ENCODE measurements at places on chromosomes 4 and X.

- DNase-seq, result no peak
Measured at GRCh38 chr4:36286481-36286871, 5.1 kb downstream of the DTHD1 start.

GRCh38 chr4:173362666-173363065 lies 8.1 kb upstream of the SAP30 start:
- DNase-seq, result no peak

GRCh38 chr4:41185614-41186592 lies 28.4 kb downstream of the APBB2 start:
- DNase-seq, result no peak

GRCh38 chr4:155079871-155080270 lies 128.6 kb upstream of the NPY2R start:
- no peak for DNase-seq

DNA sequence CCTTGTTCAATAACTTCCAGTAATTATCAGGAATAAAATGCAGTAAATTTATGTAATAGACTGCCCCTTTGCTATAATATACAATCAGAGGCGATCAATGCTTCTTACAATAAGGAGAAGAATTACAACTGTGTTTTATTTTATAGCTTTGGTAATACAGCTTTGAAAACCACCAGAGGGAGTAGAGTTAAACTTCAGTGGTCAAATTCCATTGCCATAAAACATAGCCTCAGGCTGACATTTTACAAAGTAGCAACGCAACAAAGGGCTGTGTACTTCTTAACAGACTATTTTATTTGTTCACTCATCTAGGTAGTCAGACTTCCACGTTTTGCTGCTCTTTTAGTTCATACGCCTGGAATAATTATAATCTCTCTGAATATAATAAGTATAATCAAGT lies 58.5 kb downstream of the TEX13C start:
- DNase-seq, result no peak

DNA sequence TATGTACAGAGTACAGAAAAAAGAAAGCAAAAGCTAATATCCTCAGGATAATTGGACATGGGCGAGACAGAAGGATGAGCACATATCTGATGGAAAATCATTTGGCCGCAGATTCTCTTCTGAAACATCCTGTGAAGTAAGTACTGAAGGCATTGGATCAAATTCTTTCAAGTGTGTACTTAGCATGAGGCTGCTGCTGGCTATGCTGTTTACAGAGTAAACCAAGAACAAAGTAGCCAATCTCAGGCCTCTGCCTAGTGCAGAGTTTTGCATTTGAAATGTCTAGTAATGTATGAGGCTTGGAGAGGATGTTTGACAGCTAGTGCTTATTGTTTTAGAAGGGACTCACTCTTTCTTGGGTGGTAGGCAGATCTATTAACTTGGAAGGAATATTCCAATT lies 128.5 kb downstream of the MAGEC2 start:
- DNase-seq, result no peak

GRCh38 chr4:173917255-173917960 lies 366.1 kb downstream of the FBXO8 start:
- no peak for DNase-seq

DNA sequence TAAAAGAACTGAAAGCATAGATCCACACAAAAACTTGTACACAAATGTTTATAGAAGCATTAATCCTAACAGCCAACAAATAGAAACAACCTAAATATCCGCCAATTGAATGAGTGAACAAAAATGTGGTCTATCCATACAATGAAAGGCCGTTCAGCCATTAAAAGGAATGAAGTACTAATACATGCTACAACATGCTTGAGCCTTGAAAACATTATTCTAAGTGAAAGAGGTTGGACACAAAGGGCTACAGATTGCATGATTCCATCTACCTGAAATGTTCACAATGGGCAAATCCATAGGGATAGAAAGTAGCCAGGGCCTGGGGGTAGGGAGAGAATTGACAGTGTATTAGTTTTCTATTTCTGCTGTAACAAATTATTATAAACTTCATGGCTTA lies 169.2 kb downstream of the SPCS3 start:
- no peak for DNase-seq

GRCh38 chrX:130769835-130770234 lies 133.2 kb downstream of the ENOX2 start:
- DNase-seq, result no peak

DNA sequence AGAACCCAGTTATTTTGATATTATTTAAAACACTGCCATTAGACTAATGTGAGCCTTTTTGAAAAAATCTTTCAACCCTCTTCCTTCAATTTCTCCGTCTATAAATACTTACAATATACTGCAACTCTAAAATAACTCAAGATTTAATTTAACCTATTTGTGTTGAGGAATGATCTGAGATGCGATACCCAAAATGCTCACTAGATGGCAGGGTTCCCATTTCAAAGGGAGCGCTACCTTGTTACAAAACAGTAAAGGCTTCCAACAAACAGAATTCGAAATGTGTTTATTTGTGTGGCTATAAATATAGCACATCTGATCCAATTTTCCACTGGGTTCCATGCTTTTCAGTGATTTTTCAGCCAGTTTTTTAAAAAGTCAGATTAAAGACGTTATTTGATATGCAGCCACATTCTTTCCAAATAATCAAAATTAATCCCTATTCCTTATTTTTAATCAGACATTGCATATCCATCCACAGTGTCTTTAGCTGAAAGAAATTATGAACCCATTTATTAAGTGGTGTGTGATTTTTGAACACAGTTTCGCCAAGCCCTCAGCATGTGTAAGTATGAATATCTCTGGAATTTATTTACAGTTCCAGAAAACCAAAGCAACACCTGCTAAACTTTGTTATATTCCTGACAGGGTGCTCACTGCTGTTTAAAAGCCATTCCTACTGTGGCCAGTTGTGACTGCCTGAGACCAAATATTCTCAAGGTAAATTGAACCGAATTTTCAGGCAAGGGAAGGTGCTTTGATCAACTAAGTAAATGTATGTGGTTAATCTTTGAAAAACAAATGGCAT lies 668.0 kb upstream of the LCORL start:
- DNase-seq, result peak; percentile 30

- no peak for DNase-seq
Measured at GRCh38 chr4:88659890-88660208, 37.8 kb downstream of the NAP1L5 start.

GRCh38 chr4:14925471-14925870 lies 76.8 kb upstream of the CPEB2 start:
- DNase-seq, result no peak

- DNase-seq, result no peak
Measured at GRCh38 chrX:107601326-107601725, 27.0 kb upstream of the PRPS1 start.

DNA sequence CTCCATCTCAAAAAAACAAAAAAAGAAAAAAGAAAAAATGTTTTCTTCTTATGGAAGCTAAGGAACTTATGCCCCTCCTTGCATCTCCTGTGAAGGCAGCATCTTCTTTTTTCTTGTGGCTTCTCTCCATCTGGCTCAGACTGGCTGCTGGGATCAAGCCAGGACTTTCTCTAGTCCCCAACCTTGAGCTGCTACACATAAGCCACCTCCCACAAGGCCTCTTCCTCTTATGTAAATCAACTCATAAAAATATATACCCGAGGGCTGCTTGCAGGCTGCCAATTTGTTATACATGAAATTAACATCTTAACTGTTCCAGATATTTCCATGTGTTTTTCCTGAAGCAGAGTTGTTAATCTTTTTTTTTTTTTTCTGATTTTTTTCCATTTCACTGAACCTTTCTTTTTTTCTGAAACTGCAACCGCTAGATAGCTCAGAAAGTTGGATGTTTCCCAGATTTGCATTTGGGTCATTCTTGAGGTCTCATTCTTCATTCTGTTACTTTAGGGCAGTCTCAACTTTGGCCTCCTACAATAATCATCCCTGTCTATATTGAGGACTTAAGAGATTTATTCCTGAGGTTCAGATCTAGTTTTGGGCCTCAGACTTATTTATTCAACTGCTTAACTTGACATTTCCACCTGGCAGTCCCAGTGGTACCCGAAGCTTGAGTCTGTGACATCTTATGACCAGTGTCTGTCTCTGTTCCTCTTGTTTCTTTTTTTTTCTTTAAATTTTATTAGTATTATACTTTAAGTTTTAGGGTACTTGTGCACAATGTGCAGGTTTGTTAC lies 10.3 kb downstream of the SNX25 start:
- no peak for DNase-seq

DNA sequence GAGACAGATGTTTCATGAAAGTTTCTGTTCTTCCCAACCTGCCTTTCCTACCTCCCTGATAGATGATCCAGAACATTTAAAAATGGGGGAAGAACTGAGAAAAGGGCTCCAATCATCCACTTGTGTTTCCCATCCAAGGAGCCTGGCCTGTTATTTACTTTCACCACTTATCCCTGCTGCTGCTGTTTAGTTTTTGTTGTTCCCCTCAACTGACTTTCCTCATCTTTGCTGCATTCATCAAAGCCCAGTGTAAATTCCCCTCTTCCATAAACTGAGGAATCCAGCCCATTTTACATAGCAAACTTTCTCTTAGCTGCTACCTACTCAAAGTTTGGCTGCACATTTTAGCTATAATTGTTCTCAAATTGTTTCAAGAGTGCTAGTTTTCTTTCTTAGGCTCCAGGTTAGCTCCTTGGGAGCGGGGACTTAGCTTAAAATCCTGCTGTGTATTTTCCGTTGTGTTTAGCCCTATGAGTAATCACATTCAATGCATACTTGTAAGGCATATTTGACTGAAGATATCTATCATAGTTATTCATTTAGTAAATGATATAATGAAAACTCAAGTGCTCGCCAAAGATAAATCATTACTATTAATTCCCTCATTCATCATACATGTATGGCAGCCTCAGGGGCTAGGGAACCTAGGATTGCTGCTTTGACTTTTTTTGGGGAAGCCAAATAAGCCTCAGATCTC lies 1.4 kb upstream of the PTPN13 start:
- DNase-seq, result no peak

DNA sequence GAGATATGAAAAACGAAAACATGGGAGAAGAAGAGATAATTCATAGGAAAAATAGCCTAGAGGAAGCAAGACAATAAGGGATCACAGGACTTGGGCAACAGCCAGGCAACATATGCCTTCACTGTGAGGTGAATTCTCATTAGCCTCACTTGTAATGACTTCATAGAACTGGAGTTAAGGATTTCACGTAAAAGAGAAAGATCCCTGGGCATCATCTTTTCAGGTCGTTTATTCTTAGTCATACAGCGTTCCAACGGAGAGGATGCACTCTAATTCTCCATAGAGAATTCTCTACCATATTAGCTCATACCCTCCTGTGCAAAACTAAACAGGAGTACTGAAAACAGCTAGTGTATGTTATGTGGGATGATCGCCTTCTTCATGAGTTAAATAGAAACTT lies 1.4 kb downstream of the PRKG2 start:
- no peak for DNase-seq

DNA sequence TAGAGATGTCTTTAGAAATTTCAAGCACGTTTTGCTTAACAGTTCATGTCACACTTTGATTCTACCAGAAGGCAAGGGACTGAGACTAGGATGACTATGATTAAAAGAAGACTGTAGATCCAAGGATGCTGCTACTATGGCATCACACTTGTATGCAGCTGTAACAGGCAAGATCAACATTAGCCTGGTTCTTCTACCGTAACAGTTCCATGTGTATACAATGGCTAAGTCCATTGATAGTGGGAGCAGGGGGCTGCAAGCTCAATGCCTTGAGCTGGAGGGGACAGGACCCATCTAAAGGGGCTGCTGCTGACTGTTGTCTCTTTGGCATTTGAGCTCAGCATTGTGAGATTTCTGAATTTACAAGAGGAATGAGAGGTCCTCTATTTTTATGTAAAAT lies 212.0 kb downstream of the APBB2 start:
- DNase-seq, result no peak

- no peak for DNase-seq
Measured at GRCh38 chrX:106039920-106040319, 1.4 kb upstream of the SERPINA7 start.

- no peak for DNase-seq
Measured at GRCh38 chr4:59553721-59554091, 1646.4 kb upstream of the ADGRL3 start.

- no peak for DNase-seq
Measured at GRCh38 chr4:47930971-47931804, 16.8 kb upstream of the NFXL1 start.

DNA sequence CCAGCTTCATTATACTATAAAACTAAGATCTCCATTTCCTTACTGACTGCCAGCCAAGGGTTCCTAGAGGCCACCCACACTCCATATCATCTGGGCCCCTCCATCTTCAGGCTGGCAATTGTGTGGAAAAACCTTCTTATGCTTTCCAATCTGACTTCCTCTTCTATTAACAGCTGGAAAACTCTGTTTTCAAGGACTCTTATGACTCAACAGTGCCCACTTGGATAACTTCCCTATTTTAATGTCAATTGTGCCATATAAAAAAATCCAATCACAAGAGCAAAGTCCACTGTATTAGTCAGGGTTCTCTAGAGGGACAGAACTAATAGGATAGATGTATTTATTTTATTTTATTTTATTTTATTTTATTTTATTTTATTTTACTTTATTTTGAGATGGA lies 41.0 kb upstream of the CPEB2 start:
- DNase-seq, result no peak

DNA sequence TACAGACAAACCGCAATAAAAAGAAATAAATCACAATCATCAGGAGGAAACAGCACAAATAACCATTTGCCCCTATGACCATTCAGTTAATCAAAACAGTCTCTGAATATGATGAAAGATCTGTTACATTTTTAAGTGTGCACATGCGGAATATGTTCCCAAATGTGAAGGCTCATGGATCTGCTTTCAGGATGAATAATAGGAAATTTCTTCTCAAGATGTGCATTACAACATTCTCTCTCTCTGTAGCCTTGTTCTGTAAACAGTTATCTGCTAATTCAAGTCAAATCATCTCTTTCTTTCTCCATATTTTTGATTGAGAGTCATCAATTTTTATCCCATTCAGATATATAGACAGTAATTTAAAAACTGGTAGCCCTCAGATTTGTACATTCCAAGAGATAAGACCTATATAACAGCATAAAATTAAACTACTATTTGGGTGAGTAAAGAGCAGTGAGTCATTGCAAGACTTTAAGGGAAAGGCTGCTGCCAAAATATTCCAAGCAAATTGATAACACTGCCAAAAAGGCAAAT lies 433.9 kb upstream of the ATOH1 start:
- DNase-seq, result no peak

GRCh38 chr4:121272526-121272925 lies 108.3 kb downstream of the QRFPR start:
- no peak for DNase-seq

DNA sequence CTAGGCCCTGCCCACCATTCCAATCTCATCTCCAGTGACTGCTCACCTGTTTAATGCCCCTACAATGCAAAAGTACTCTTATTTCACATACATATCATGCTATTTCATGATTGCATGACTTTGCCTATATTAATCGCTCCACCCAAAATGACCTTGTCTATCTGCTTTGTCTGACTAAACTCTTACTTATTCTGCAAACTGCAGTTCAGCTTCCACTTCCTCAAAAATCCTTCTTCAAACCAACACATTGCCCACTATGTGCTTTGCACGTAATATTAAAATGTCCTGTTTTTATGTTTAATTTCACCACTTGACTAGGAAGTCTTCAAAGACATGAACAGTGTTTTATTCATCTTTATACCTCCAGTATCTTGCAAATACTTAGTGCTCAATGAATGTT lies 229.6 kb downstream of the OPHN1 start:
- no peak for DNase-seq

- no peak for DNase-seq
Measured at GRCh38 chr4:3399277-3400194, 42.2 kb upstream of the HGFAC start.
